ENCODE measurements at places on chromosomes 1 and 21.

DNA sequence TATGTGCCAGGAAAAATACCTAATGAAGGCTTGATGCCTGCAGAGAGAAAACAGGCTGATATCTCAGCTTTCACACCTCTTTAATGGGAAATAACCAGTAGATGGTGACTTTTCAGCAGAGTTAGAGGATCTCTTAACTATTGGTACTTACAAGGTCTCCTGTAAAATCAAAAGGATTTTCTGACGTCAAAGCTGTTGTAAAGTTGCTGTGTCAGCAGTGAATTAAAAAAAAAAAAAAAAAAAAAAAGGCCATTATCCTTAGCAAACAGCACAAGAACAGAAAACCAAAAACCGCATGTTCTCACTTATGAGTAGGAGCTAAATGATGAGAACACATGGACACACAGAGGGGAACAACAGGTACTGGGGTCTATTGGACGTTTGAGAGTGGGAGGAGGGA lies 349.1 kb downstream of the AMY1C start:
- no peak for DNase-seq

DNA sequence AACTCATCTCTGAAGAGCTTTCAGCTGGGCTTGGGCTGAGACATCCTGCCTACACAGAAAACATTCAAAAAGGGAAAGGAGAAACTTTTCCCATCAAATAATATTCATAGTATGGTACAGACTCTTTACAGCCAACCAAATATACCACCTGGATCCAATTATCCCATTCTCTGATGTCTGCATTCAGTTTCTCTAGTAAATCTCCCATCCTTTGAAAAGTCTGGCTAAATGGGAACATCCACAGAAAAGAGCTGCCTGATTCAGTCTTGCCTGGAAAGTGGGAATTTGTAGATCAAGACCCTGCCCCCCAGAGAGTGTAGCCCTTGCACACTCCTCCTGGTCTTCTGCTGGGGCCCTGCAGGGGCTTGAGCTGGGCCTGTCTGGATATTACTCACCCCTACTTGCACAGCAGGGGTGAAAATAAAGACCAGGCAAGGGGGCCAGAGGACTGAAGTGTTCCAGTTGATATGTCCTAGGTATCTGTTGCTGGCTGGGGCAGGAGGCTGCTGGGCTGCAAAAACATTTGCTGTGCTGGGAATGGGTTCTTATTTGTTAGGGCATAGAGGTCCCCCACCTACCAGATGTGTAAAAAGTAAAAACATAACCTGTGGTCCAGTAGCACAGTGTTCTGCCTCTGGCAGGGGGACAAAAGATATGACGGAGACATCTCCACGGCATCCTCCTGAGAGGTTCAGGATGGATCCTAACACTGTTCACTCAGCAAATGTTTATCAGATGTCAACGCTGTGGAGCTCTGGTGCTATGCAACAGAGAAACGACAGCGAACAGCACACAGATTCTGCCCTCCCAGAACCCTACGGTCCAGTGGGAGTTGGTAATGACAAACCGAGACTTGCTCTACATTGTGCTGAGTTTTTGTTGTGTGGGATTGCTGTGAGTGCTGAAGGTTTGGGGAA lies 140.3 kb downstream of the PLXNA2 start:
- DNase-seq, result peak; percentile 24

GRCh38 chr21:44569861-44570517 lies 3.5 kb upstream of the KRTAP10-4 start:
- DNase-seq, result no peak

DNA sequence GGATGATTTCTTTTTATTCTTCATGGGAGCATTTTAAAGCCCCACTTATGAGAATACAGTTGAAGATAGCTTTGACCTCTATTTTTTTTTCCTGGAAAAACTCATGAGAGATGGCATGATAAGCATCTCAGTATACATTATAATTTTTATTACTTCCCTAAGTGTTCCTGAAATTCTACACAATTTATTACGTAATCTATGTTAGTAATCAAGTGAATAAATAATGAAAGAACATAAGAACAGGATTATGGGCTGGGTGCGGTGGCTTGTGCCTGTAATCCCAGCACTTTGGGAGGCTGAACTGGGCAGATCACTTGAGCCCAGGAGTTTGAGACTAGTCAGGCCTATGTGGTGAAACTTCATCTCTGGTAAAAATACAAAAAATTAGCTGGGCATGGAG lies 13.2 kb upstream of the PRKAA2 start:
- no peak for DNase-seq

DNA sequence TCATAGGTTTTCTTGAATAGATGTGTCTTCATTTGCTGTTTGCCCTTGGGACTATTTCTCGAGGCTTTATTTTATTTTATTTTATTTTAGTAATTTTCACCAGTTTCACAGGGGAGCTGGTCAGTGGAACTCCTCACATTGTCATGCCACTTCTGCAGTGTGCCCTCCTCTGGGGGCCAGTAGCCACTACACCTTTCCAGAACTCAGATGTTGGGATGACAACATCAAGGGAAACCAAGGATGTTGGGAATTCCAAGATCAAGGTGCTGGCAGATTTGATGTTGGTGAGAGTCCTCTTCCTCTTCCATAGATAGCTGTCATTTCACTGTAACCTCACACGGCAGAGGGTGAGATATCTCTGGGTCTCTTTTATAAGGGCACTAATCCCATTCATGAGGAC lies 35.5 kb downstream of the SLC26A9 start:
- DNase-seq, result peak; percentile 62

DNA sequence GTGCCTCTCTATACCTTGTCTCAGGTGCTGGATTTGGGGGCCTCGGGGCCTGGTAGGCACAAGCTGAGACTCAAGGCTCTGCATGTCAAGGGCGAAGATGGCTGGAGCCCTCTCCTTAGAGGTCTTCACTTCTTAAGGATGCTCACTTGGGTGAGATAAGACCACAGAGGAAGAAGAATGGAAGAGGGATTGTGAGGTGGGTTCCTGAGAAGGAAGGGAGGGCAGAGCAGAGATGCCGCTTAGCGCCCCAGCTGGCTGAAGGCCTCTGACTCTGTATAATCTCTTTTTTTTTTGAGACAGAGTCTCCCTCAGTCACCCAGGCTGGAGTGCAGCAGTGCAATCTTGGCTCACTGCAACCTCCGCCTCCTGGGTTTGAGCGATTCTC lies 32.2 kb downstream of the SOX13 start:
- DNase-seq, result no peak

- DNase-seq, result no peak
Observed at GRCh38 chr1:153441238-153441755, 19.2 kb downstream of the S100A7 start.

- no peak for DNase-seq
Observed at GRCh38 chr1:48251323-48251722, 28.8 kb downstream of the SLC5A9 start.

GRCh38 chr1:213669964-213670691 lies 317.6 kb upstream of the PROX1 start:
- DNase-seq, result no peak

GRCh38 chr1:11514366-11514765 lies 35.4 kb downstream of the DISP3 start:
- no peak for DNase-seq

GRCh38 chr1:181095260-181095659 lies 6.8 kb downstream of the IER5 start:
- DNase-seq, result no peak

DNA sequence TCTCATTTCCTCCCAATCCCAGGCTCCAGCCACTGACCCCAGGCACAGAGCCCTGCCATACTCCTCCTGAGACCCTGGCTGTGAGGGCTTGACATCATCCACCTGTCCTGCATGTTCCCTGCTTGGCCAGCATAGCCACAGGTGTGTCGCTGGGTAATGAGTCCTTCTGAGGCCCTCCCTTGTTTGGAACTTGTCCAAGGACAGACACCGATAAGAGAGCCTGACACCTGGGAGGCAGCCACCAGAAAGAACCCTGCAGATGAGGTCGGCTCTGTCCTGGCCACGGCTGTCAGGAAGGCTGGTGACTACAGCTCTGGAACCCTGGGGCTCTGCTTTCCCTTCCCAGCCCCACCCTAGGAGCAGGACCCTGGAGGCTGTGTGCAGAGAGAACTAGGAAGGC lies 34.6 kb downstream of the TMEM63A start:
- DNase-seq, result no peak

DNA sequence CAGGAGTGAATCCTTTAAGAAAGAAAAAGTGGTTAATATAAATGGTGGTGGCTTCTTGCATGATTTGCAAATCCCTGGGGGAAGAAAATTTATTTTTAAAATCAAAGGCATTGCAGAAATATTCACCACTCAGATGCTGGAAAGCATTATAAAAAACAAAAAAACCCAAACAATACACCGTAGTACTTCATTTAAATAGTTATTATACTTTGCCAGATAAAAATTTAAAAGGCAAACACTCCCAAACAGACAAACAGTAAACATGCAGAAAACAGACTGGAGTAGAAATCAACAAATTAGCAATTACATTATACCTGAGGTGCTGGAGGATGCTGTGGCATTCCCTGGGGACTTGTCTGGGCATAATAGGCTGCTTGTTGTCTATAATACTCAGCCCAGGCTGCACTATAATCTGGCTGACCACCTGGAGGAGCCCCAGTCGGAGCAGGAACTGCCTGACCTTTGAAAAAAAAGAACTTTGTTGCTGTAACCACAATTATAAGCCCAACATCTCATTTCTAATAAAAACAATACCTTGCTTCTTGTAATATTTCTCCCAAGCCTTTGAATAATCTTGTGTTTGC lies 29.9 kb downstream of the FUBP1 start:
- DNase-seq, result peak; percentile 26

All from fibroblast of skin of right biceps (primary cell).